Fibroblast of lung (primary cell): ENCODE measurements at places on chromosomes 13 and 19. TPM values are rescaled to one million over a fixed set of nuclear protein-coding genes. Genes with fewer than 3 reads are reported as not detected.

The GAPDHS gene
- total RNA-seq: not detected in 2 replicates

GRCh38 chr19:44857837-44858236 is 11.7 kb downstream of the NECTIN2 start:
- no peak overlapping the region for H3K27ac ChIP-seq
- H3K4me1 ChIP-seq: no peaks in the 10 kb centered on the region
- DNase-seq: no peak
- no peaks in the 10 kb centered on the region for H3K27me3 ChIP-seq

GRCh38 chr19:48085904-48086864 is 24.4 kb downstream of the PLA2G4C start:
- no peaks in the 10 kb centered on the region for H3K4me1 ChIP-seq
- no peaks in the 10 kb centered on the region for H3K36me3 ChIP-seq
- no peak overlapping the region for H3K27ac ChIP-seq
- H3K27me3 ChIP-seq: peaks cover 9% of the 10 kb centered on the region
- H3K4me3 ChIP-seq: no peak overlapping the region

DNA sequence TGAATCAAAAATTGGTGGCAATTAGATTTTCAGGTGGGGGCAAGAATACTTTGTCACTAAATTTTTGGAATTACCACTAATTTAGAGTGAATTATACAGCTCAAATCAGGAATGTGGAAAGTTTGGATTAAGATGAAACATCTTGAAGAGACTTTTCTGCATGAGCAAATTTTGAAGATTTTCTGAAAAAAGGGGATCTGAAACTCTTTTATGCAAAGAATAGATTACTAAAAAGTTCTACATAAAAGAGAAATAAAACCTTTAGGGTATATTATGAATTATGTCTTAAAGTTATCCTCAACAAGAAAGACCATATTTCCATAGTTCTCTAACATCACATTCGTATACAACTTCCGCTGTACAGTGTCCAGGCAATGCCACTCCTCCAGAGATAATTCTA is 36.7 kb downstream of the ZNF93 start:
- H3K4me3 ChIP-seq: no peak overlapping the region
- H3K4me1 ChIP-seq: no peaks in the 10 kb centered on the region
- no peak overlapping the region for H3K27ac ChIP-seq
- DNase-seq: no peak
- H3K27me3 ChIP-seq: no peaks in the 10 kb centered on the region
- H3K36me3 ChIP-seq: no peaks in the 10 kb centered on the region

DNA sequence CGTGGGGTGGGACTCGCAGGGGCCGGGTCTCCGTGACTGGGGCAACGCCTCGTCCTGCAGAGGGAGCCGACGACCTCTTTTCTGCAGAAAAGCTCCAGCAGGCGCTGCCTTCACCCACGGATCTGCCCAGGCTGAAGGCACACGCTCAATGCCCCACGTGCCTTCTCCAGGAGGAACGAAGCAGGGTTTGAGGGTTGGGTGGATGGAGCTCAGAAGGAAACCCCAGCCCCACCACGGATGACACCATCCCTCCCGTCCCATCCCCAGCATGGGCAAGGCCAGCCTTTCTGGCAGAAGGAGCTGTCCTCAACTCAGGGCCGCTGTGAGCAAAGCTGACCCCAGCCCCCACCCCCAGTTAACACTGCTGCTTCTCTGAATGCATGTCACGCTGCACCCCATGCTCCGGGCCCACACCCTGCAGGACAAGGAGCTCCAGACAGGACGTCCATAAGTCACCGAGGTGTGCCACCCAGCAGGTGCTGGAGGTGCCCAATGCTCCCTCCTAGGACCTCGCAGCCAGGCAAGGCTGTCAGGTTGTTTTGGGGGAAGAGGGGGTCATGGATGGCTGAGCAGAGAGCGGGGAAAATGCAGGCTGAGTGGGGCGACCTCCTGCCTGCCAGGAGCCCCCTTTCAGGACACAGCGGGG is 7.4 kb downstream of the C19orf25 start:
- H3K4me3 ChIP-seq: no peak overlapping the region
- DNase-seq: no peak
- no peak overlapping the region for H3K27ac ChIP-seq
- H3K4me1 ChIP-seq: peaks cover 3% of the 10 kb centered on the region
- no peaks in the 10 kb centered on the region for H3K36me3 ChIP-seq

GRCh38 chr19:47379381-47379938 is 30.3 kb downstream of the DHX34 start:
- H3K36me3 ChIP-seq: peaks cover 31% of the 10 kb centered on the region
- H3K4me3 ChIP-seq: no peak overlapping the region
- DNase-seq: no peak
- H3K27me3 ChIP-seq: no peaks in the 10 kb centered on the region
- H3K27ac ChIP-seq: no peak overlapping the region

The PRX gene
- 3.1 and 3.6 TPM in 2 replicates for total RNA-seq

DNA sequence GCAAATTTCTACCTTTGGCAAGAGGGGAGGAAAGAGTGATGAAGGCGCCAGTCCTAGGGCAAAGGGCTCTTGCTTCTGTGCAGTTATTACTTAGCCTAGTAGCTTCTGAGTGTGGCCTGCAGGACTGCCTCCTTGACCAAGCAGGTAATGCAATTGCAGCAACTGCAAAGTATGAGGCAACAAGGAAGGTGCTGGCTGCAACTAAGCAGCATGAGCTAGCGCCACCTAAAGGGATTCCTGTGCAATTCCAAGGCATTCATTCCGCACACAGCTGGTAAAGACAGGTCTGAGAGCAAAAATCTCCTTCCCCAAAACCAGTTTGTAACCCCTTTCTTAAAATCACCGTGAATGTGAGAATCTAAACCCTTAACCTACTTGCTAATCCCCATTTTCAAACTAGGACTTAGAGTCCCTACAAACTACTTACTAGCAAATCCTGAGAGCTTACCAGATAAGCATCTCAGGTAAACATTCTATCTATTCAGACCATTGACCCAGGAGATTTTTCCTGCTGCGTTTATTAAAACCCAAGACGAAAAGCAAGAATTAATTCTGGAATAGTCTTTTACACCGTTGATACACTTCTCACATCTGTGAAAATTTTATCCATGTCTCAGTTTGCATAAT is 62.9 kb downstream of the DCT start:
- no peaks in the 10 kb centered on the region for H3K36me3 ChIP-seq
- H3K27me3 ChIP-seq: no peaks in the 10 kb centered on the region
- H3K27ac ChIP-seq: no peak overlapping the region
- no peak overlapping the region for H3K4me3 ChIP-seq
- DNase-seq: peak; percentile 39
- no peaks in the 10 kb centered on the region for H3K4me1 ChIP-seq
